ENCODE measurements at places on chromosomes 16 and 17.

DNA sequence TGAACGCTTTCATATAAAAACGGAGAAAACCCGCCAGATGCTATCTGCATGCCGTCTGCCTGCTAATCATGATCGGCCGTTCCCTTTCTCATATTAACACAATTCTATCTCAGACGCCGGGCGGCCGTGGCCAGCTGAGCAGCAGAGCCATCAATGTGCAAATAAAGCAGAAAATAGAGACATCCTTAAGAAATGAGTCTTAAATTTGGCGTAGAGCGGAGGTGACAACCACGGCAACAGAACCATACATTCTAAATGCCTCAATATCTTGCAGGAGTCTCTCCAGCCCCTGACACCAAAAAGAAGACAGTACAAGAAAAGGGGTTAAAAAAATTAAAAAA, 2.7 kb upstream of the IRX5 start:
- H3K4me1 ChIP-seq, result peaks cover 32% of the 10 kb centered on the region
- H3K27ac ChIP-seq, result no peak overlapping the region
- DNase-seq, result peak; percentile 41
- H3K36me3 ChIP-seq, result peaks cover 2% of the 10 kb centered on the region
- peaks cover 54% of the 10 kb centered on the region for H3K27me3 ChIP-seq

- no peak for DNase-seq
- H3K4me1 ChIP-seq, result no peaks in the 10 kb centered on the region
- no peak overlapping the region for H3K4me3 ChIP-seq
- peaks cover 22% of the 10 kb centered on the region for H3K36me3 ChIP-seq
- no peak overlapping the region for H3K27ac ChIP-seq
These were observed 36.3 kb downstream of the OR1D5 start for GRCh38 chr17:3026856-3027751.

DNA sequence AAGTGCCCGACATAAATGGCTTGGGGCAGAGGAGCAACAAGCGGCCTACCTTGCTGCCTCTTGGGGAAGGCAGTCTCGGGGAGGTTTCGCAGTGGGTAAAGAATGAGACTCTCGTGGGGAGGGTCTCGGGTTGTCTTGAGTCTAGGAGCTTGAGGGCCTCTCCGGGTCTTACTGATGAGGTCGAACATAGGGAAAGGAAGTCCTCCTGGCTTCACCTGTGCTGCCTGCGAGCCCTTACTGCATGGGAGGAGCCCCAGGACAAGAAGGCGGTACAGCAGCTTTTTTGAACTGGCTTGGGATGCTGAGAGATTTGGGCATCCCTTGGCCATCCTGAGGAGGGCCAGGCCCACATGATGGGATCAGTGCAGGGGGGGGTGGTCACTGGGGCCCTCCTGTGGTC, 71.4 kb downstream of the SPECC1 start:
- no peaks in the 10 kb centered on the region for H3K36me3 ChIP-seq
- H3K27ac ChIP-seq, result no peak overlapping the region
- H3K27me3 ChIP-seq, result peaks cover 2% of the 10 kb centered on the region
- H3K4me1 ChIP-seq, result peaks cover 7% of the 10 kb centered on the region

DNA sequence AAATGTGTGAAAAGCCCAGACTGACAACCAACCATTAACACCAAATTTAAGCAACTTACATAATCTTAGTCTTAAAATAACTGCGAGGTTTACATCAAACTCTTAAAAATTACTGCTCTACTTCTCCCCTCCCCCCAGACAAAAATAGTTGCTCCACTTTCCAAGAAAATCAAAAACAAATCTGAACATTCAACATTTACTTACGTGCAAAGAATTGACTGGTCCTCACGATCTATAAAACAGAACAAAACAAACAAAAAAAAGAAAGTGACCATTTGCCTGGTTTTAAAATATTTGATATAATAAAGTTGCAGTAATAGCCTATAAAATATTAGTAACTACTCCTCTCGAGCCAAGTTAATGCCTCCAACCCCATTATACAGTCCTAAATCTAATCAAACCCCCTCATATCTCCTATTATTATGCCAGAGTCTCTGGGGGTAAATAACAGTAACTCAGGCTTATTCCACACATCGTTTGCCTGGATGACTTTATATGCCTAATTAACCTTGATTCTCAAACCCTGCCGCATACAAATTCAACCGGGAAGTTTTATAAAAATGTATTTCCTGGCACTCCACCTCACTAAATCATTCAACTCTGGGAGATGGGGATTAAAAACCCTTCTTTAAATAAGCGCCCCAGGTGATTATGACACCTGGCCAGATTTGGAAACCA, 41.5 kb downstream of the MYH10 start:
- H3K4me3 ChIP-seq, result no peak overlapping the region
- no peaks in the 10 kb centered on the region for H3K36me3 ChIP-seq
- DNase-seq, result no peak
- H3K4me1 ChIP-seq, result no peaks in the 10 kb centered on the region

DNA sequence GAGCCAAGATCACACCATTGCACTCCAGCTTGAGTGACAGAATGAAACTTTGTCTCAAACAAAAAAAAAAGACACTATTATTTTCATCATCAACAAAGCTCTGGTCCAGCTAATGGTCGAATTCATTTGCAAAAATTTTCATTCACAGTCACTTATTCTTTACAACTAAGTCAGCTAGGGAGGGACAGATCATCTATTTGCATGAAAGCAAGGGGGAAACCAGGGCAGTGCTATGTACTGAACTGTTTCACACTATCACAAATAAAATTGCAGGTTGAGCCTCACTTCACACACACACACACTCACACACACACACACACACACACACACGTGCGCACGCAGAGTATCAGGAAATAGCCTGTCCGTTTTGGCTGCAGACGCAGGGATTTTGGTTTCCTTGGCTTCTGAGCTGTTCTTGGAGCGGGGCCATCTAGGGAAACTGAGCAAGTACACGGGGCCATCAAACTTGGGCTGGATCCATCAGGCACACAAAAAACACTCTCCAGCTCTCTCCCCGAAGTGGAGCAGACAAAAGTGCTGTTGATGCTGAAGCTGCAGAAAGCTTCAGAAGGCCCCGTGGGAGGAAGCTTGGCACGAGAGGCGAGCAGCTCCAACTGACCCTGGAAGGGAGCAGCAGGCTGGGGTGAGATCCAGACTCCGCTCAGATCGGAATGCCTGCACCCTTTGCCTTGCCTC, 44.3 kb upstream of the HELZ start:
- no peak for DNase-seq
- H3K36me3 ChIP-seq, result no peaks in the 10 kb centered on the region
- no peak overlapping the region for H3K4me3 ChIP-seq
- no peaks in the 10 kb centered on the region for H3K27me3 ChIP-seq

GRCh38 chr16:57537581-57538234, 1.3 kb upstream of the CCDC102A start:
- peaks cover 61% of the 10 kb centered on the region for H3K4me1 ChIP-seq
- H3K27ac ChIP-seq, result peak overlapping the region; percentile 82
- no peaks in the 10 kb centered on the region for H3K36me3 ChIP-seq
- H3K4me3 ChIP-seq, result peak overlapping the region; percentile 76
- DNase-seq, result no peak
- H3K27me3 ChIP-seq, result no peaks in the 10 kb centered on the region

DNA sequence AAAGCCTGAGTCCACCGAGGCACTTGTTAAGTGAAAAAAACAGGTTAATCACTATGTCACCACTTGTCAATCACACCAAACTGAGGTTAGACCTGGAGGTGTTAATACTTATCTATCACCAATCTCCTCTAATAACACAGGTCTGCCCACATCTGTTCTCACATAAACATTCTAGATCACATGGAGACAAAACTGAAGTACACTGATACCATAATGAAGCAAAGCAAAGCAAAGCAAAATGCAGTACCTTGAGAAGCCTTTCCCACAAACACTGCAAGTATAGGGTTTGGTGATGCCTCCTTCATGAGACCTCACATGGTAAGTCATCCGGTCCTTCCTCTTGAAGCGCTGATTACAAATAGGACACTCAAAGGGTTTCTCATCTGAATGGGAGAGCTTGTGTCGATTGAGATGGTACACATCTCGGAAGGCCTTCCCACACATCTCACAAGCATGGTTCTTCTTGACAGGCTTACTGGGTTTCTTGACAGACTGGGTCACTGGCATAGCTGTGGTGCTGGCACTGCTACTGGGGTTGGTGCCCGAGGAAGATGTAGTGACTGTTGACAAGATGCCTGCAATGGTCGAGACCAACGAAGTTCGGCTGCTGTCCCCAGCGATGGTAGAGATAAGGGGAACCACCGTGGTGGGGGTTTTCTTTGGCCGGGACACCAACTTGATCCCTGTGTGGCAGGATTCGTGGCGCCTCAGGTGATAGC, 5.4 kb downstream of the VEZF1 start:
- H3K4me3 ChIP-seq, result no peak overlapping the region
- DNase-seq, result no peak
- peak overlapping the region; percentile 21 for H3K27ac ChIP-seq

DNA sequence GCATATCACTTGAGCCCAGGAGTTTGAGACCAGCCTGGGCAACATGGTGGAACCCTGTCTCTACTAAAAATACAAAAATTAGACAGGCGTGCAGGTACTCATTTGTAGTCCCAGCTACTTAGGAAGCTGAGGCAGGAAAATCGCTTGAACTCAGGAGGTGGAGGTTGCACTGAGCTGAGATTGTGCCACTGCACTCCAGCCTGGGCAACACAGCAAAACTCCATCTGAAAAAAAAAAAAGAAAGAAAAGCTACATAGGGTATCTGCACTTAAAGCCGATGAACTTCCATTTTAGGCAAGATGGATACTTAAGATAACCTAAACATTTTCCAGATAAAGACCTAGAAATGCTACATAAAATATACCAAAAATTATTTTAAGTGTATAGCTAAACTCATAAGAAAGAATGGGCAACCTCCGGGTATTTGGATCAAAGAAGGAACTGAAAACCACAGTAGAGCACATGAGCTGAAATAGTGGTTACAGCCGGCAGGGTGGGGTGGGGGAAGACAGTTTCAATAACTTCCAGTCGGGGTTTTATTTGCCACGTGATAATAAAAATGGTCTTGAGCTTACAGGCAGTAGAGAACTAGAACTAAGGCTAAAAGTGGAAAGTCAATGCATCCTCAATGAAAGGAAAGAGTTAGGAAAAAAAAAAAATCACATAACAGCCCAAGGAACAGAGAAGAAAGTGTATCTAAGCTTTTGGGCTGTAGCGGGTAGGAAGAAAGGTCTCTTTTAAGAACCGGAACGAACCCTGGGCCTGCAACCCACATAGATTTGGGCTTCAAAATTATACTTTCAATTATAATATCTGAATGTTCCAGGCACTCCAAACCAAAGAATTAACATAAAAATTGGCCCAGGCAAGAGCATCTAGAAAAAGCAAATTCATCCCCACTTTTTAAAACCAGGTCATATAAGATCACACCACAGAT, 53.1 kb downstream of the CFDP1 start:
- peaks cover 49% of the 10 kb centered on the region for H3K4me1 ChIP-seq
- H3K27me3 ChIP-seq, result peaks cover 12% of the 10 kb centered on the region
- H3K27ac ChIP-seq, result no peak overlapping the region
- H3K36me3 ChIP-seq, result peaks cover 40% of the 10 kb centered on the region
- peak; percentile 49 for DNase-seq

- H3K27me3 ChIP-seq, result peaks cover 8% of the 10 kb centered on the region
- no peaks in the 10 kb centered on the region for H3K36me3 ChIP-seq
- no peak overlapping the region for H3K4me3 ChIP-seq
- H3K27ac ChIP-seq, result no peak overlapping the region
- no peaks in the 10 kb centered on the region for H3K4me1 ChIP-seq
These were observed 1.1 kb upstream of the AATK start for GRCh38 chr17:81167194-81167524.

DNA sequence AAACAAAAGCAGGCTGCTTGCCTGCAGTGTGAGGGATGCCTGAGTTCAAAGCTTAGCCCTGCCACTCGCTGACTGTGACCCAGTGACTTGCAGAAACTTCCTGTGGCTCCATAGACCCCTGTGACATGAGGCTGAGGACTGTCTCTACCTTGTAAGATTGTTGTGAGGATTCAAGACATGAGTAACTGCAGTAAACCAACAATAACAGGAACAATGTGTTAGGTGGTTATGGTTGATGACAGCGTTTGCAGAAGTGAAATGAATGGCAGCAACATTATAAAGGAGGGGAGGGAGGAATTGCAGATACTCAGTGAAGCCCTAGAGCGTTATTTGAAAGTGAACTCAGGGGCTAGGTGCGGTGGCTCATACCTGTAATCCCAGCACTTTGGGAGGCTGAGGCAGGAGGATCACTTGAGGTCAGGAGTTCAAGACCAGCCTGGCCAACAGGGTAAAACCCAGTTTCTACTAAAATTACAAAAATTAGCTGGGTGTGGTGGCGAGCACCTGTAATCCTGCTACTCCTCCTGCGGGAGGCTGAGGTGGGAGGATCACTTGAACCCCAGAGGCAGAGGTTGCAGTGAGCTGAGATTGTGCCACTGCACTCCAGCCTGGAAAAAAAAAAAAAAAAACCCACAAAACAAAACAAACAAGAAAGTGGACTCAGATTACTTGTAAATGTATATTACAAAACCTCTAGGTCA, 33.5 kb upstream of the EMP2 start:
- H3K36me3 ChIP-seq, result no peaks in the 10 kb centered on the region
- H3K4me3 ChIP-seq, result no peak overlapping the region
- H3K4me1 ChIP-seq, result no peaks in the 10 kb centered on the region
- no peak for DNase-seq
- H3K27ac ChIP-seq, result no peak overlapping the region

- peak overlapping the region; percentile 74 for H3K4me3 ChIP-seq
- peaks cover 75% of the 10 kb centered on the region for H3K4me1 ChIP-seq
- peak; percentile 90 for DNase-seq
- no peaks in the 10 kb centered on the region for H3K27me3 ChIP-seq
- peak overlapping the region; percentile 99 for H3K27ac ChIP-seq
These were observed 24.2 kb downstream of the FAM117A start for GRCh38 chr17:49739641-49740271.

GRCh38 chr17:35546487-35546886, 9.0 kb upstream of the SLFN12L start:
- H3K27me3 ChIP-seq, result no peaks in the 10 kb centered on the region
- no peak overlapping the region for H3K4me3 ChIP-seq
- H3K36me3 ChIP-seq, result no peaks in the 10 kb centered on the region
- H3K4me1 ChIP-seq, result peaks cover 27% of the 10 kb centered on the region
- no peak for DNase-seq

- H3K4me1 ChIP-seq, result peaks cover 5% of the 10 kb centered on the region
- no peak overlapping the region for H3K27ac ChIP-seq
- DNase-seq, result no peak
- no peaks in the 10 kb centered on the region for H3K27me3 ChIP-seq
These were observed 63.4 kb downstream of the ADCY9 start for GRCh38 chr16:4052801-4053293.

DNA sequence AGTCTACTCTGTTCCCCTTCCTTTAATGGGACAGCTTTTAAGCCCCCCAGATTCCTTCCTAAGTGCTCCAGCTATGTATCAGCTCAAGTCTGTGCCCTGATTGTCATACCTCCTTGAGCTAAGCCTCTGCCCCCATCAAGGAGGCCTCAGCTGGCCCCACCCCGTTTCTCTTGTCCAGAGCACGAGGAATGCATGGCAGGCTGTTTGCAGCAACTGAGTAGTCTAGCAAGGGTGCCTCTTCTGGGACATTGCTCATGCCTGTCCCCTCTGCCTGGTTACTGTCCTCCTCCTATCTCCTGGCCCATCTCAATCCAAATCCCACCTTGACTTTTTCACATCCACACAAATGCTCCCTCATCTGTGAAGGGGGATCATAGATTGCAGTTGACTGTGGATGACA, 27.8 kb upstream of the TMEM220 start:
- H3K4me1 ChIP-seq, result no peaks in the 10 kb centered on the region
- no peak overlapping the region for H3K27ac ChIP-seq
- H3K27me3 ChIP-seq, result no peaks in the 10 kb centered on the region
- H3K4me3 ChIP-seq, result no peak overlapping the region

GRCh38 chr16:7849841-7850240, 517.2 kb downstream of the RBFOX1 start:
- DNase-seq, result no peak
- H3K4me1 ChIP-seq, result no peaks in the 10 kb centered on the region
- H3K27me3 ChIP-seq, result no peaks in the 10 kb centered on the region
- no peaks in the 10 kb centered on the region for H3K36me3 ChIP-seq
- no peak overlapping the region for H3K27ac ChIP-seq

Measured in activated CD4-positive, alpha-beta T cell treated with anti-CD3 and anti-CD28 coated beads for 36 hours (primary cell).